Activated CD4-positive, alpha-beta T cell treated with anti-CD3 and anti-CD28 coated beads, Interleukin-10, Interleukin-2, amounts not matched to agents 100 ng/mL and 50 ng/mL, durations not matched to agents 16 hours and 8 hours (primary cell): ENCODE measurements at places on chromosomes 16 and 17.

- no peak for DNase-seq
Measured at GRCh38 chr17:15744074-15744676, 12.1 kb downstream of the TBC1D26 start.

- no peak for DNase-seq
Measured at GRCh38 chr17:49996121-49996494, 1.1 kb upstream of the DLX3 start.

DNA sequence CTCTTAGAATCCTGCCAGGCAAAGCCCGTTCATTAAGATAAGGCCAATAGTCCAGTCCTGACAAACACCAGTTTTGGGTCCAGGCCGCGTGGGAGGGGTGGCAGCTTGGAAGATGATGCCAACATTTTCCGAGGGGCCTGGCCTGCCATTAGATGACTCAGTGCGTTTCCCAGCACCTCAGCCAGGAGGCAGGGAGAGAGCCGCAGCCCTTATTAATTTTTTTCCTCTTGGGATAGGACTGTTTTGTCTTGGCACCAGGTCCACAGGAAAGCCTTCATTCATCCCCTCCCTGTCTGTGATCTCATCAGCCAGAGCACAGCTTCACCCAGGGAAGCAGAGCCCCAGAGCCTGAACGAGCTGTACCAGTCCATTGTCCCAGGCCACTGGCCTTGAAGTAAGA, 4.7 kb upstream of the NDEL1 start:
- DNase-seq: no peak

DNA sequence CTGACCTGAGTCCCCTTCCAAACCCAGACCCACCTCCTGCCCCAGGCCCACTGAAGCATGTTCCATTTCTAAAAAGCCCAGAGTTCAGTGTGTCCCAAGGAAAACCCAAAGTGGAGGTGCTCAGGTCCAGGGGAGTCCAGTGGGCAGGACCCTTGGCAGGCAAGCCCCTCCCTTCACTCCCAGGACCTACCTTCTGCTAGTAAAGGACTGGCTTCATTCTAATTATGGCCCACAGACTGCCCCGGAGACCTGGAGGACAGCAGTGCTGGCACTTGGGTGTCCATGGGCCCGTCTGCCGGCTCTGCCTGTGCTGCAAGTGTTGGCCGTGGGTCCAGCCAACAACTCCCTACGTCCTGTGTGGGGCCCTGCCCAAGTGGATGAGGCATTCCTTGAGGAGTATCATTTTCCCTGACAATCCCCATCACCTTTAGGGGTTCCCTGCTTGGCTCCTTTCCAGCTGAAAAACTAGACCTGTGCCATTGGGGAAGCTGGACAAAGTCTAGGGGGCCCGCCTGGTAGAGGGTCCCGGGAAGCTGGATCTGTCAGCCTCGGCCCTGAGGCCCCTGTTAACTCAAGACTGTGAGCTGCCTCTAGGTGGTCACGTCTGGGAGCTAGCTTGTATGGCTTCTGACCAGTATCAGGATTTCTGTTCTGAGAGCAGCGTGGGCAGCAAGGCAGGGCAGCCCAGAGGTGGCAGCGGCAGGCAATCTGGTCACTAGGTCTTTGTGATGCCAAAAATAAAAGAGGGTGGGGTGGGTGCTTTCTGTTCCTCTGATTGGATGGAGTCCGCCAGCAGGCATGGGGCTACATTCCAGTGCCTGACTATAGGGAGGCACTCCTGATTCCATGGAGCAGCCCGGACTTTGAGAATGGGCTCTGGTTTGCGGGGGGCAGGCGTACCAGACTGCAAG, 8.2 kb downstream of the CBX2 start:
- no peak for DNase-seq

GRCh38 chr16:61814726-61815347, 221.4 kb downstream of the CDH8 start:
- DNase-seq: no peak

DNA sequence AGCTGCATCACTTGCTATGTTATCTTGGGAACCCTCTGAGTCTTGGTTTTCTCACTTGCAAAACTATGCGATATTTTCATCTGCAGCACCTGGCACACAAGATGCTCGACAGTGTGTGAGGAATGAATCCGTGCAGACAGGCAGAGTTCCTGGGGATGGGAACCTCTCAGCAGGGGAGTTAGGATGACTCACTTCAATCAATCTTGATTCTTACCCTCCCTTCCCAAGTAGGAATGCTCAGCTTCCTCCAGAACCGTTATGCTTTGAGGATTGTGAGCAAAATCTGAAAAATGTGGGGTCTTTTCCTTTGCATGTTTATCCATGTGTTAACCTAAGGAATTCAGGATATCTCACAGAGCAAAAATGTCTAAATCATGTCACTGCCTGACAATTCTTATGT, 68.9 kb upstream of the HNF1B start:
- no peak for DNase-seq

GRCh38 chr17:42180922-42181850, at the start of gene KCNH4:
Gene KCNH4, minus strand, starts transcription at chr17:42181142. Its CDS starts 197 bp downstream, at chr17:42180945.
- peak; percentile 92 for DNase-seq

DNA sequence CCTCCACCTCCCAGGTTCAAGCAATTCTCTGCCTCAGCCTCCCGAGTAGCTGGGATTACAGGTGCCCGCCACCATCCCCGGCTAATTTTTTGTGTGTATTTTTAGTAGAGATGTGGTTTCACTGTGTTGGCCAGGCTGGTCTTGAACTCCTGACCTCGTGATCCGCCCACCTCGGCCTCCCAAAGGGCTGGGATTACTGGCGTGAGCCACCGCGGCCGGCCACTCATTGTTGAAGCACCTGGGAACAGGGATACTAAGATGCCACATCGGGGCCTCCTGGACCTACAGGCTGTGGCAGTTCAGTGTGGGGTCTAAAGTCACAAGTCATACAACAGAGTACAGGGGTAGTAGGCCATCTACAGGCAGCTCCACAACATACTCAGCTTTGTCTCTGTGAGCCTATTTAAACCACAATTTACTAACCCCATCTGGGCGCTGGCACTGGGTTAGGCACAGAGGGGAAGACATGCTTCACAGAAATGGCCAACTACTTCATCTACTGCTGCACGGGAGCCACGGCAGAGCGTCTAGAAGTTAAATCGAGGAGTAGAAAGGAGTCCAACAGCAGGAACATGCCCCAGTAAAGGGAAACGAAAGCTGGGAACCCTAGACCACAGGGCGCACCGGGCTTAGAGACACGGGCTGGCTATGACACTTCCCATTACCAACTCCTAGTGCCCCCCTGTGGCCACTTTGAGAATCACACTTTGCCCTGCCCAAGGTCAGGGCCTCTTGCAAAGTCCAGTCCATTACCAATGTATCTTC, 4.3 kb downstream of the VAMP2 start:
- DNase-seq: peak; percentile 91

- DNase-seq: no peak
Measured at GRCh38 chr16:67953641-67954375, 9.9 kb upstream of the LCAT start.

DNA sequence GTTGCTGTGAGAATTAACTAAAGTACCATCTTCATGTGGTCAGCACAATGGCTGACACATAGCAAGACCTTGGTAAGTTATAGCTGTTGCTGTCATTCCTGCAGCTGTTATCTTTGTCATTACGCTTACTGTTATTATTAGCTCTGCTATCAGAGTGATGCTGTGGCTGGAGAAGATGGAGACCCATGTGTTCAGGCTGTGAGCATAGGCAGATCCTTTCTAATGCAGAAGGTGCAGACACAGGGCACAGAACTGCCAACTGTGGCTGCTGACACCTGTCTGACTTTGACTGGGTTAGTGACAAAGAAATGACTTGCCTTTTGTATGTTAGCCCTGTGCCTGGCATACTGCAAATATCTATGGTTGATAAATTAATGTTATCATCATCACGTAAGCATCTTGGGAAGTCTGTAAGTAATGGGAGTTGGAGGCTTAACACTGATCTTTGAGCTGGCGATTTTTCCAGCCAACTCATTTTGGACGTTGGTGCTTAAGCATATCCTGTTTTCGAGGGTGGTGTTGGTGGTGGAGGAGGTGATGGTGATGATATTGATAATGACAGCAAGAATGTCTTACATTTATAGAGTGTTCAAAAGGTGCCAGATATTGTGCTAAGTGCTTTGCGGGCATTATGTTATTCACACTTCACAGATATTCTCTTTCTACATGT, 695.3 kb downstream of the WWOX start:
- DNase-seq: peak; percentile 76

GRCh38 chr17:51793686-51794085, 364.8 kb downstream of the CA10 start:
- DNase-seq: no peak

- DNase-seq: no peak
Measured at GRCh38 chr17:44543213-44543904, 13.9 kb upstream of the FZD2 start.

- no peak for DNase-seq
Measured at GRCh38 chr17:511833-512251, 159.2 kb upstream of the RPH3AL start.

GRCh38 chr17:41308251-41308917, 725 bp downstream of the KRTAP16-1 start:
- peak; percentile 88 for DNase-seq

- no peak for DNase-seq
Measured at GRCh38 chr17:1762901-1763898, 1.3 kb downstream of the SERPINF1 start.

DNA sequence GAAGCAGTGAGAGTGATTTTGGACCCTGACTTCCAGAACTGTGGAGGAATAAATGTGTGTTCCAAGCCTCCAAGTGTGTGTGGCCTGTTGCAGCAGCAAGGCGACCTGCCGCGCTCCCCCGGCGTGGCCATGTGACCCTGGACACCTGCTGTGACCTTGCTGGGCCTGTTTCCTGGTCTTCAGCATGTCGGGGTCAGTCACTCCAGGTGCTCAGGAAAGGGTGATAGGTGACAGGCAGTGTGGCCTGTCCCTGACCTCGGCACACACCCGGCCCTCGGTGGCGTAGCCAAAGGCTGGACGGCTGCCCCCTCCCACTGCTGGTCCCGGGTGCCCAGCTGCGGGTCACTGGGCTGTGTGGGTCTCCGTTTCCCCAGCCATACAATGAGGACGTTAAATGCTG, 31.8 kb upstream of the ZNF469 start:
- no peak for DNase-seq

- no peak for DNase-seq
Measured at GRCh38 chr17:50631908-50632571, 2.6 kb upstream of the ABCC3 start.

DNA sequence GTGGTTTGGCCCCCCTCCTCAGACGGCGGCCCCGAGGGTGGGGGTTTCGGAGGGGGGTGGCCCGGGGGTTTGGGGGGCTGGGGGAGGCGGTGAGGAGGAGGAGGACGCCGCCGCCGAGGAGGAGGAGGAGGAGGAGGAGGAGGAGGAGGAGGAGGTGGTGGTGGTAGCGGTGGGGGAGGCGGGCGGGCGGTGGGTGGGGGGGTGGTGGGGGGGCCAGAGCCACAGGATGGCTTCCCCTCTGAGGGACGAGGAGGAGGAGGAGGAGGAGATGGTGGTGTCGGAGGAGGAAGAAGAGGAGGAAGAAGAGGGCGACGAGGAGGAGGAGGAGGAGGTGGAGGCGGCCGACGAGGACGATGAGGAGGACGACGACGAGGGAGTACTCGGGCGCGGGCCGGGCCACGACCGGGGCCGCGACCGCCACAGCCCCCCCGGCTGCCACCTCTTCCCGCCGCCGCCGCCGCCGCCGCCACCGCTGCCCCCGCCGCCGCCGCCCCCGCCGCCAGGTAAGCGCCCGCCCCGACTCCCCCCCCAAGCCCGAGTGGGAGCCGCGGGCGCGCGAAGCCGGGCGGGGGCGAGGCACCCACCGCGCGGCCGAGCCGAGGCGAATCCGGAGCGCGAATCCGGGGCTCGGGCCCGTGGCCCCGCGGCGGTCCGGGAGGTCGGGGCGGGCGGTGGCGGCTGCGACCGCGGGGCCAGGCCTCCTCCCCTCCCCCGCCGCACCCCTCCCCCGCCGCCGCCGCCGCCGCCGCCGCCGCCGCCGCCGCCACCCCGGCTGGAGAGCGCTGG, 3.8 kb upstream of the CHD3 start:
- peak; percentile 39 for DNase-seq

- DNase-seq: no peak
Measured at GRCh38 chr16:57884655-57885133, 82.4 kb upstream of the KIFC3 start.

- no peak for DNase-seq
Measured at GRCh38 chr16:9837481-9837880, 344.7 kb downstream of the GRIN2A start.

- no peak for DNase-seq
Measured at GRCh38 chr16:5323284-5324141, 225.9 kb upstream of the EEF2KMT start.

- no peak for DNase-seq
Measured at GRCh38 chr16:66964049-66964448, 3.0 kb downstream of the CES3 start.

DNA sequence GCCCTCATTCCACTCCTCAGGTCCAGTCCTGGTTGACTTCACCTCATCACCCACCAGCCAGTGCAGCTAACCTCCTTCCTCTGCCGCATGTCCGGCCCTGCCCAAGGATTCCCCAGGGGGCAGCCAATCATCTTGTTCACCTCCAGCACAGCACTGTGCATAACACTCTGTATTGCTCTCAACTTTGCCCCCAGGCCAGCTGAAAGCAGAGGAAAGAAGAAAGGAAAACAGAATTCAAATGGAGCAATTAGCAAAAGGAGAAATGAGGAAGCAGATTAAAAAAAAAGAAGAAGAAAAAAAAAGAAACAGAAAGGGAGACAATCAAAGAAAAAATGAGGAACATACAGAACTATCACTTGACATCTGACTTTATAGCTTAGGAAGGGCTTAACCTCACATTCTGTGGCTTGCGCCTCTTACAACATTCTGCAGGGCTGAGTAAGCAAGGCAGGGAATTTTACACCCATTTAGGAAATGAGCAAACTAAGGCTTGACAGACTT, 26.1 kb downstream of the GAS7 start:
- DNase-seq: no peak

- no peak for DNase-seq
Measured at GRCh38 chr17:44102849-44103622, 20.4 kb downstream of the HDAC5 start.

- no peak for DNase-seq
Measured at GRCh38 chr17:82881324-82881823, 41.6 kb upstream of the ZNF750 start.

GRCh38 chr16:86517033-86517432, 6.7 kb downstream of the FOXF1 start:
- no peak for DNase-seq

- peak; percentile 27 for DNase-seq
Measured at GRCh38 chr16:21156767-21157467, 1.6 kb upstream of the LDAF1 start.
